ELF-1 (cell line): ENCODE measurements at places on chromosomes 3 and 15.

- peak; percentile 57 for DNase-seq
Observed at GRCh38 chr3:132256989-132257388, 60.2 kb upstream of the ACP3 start.

GRCh38 chr3:194396859-194397756 lies 2.0 kb downstream of the GP5 start:
- DNase-seq = peak; percentile 65

DNA sequence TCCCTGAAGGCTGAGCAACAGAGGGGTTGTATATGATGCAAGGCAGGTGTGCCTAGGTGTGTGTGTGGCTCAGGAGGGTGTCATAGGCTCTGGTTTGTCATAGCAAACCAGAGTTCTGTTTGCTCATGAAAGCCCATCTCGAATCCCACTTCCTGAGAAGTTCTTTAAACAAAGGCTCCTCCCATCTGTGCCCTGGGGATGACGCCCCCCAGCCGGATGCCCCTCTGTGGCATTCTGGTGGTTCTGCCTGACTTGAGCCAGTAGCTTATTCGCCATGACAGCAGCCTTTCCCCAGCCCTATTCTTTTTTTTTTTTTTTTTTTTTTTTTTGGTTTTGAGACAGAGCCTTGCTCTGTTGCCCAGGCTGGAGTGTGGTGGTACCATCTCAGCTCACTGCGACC lies 45.4 kb downstream of the PDIA5 start:
- DNase-seq = no peak

DNA sequence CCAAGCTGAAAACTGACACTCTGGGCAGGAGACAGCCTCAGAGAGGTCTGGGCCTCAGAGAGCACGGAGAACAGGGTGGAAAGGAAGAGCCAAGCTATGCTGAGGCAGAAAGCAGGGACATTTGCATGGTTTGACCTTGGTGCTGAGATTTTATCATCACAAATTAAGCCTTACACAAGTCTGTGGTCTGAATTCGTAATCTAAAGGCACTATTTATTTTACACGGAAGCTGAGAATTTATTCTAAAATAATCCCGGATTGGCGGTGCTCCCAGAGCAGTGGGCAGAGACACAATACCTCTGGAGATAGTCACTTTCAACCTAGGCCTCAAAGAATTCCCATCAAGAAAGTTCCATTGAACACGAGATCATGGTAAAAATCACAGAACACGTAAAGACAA lies 47.5 kb downstream of the CFAP92 start:
- no peak for DNase-seq

DNA sequence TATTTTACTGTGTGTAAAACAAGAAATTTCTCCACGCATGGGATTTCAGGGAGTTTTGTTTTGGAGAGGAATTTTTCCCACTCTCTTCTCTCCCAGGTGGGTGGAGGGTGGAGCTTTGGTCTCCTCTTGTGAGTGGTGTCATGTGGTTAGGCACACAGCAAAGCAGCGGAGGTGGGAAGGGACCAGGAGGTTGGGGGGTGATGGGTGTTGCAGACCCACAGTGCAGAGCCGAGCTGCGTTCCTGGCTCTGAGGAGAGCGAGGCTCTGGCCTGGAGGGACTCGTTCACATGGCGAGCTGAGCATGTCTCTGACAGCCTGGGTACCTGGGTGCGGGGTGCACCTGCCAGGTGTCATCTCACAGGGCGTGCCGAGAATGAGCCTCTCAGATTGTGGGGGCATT lies 87.8 kb downstream of the RYR3 start:
- DNase-seq = no peak

GRCh38 chr3:133924041-133924440 lies 28.4 kb upstream of the RAB6B start:
- no peak for DNase-seq

- DNase-seq = no peak
Observed at GRCh38 chr15:49330166-49330565, 92.9 kb upstream of the FGF7 start.

DNA sequence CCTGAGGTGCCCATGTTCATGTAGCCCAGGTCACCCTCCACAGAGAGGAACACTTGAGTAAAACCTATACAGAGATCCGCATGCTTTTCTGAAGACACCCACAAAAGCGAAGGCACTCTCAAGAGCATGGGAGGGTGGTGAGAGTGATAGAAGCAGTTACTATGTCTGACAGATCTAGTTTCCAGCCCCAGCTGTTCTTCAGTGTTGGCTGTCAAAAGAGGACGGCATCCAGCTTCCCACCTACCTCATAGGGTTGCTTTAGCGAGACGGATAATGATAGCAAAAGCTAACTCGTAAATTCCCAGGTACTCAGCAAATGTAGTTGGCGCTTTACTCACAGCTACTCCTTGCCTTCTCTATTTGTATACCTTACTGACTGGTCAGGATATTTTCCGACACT lies 3.0 kb upstream of the MEX3B start:
- DNase-seq = no peak
